ENCODE measurements at places on chromosomes 7 and 10. TPM values are rescaled to one million over a fixed set of nuclear protein-coding genes. Genes with fewer than 3 reads are reported as not detected.

DNA sequence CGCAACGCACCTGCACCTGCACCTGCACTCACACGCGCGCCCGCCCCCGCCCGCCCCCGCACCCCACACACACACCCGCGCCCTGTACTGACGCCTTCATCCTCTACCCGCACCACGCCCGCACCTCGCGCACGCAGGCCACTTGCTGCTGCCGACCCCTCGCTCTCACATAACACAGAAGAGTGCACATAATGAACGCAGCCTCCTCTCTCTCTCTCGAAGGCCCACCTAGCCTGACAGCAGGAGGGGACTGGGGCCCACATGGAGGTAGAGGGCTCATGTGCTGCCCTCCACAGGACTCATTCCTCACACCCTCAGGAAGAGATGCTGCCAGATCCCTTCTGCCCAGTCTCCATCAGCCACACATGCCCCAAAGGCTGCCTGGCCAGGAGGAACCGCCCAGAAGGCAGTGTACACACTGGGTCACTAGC is 432 bp upstream of the CAMK2B start:
- no peak for DNase-seq

DNA sequence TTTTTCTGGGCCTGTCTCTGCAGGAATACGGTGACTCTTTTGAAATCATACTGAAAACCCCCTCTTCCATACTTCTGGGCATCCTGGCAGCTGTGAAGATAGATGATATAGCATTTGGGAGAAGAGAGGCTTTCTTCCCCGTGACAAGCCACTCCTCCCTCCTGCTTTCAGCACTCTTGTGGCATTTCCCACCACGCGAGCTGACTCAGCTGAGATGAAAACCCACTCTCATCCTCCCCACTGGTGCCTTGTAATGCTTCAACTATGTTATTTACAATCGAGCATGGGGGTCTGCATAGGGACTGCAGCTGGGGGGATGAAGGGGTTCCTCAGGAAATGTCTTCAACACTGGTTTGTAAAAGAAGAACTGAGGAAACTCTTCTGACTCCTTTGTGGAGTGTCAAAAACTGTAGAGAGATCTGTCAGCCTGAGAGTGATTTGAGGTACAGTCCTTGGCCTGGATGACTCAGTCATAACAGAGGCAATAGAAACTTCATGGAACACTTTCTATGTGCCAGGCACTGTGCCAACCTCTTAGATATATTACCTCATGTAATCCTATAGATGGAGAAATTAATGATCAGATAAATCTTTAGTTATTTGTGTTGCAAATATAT is 1.7 kb upstream of the TBATA start:
- DNase-seq = no peak

- DNase-seq = no peak
Measured at GRCh38 chr10:78549140-78549935, 515.7 kb downstream of the RPS24 start.

DNA sequence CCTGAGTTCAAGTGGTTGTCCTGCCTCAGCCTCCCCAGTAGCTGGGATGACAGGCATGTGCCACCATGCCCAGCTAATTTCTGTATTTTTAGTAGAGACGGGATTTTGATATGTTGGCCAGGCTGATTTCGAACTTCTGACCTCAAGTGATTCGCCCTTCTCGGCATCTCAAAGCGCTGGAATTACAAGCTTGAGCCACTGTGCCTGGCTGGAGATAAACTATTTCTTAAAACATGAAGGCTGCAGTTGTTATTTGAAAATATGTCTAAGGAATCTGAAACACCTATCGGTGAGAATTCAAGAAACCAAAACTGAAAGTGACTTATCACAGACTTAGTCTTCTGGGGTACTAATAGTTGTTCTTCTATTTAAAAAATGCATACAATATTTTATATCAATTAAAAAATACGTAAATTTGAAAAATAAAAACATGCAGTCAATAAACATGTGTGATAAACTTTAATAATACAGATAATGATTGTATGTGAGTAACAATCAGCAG is 176.9 kb upstream of the PRSS58 start:
- DNase-seq = no peak

DNA sequence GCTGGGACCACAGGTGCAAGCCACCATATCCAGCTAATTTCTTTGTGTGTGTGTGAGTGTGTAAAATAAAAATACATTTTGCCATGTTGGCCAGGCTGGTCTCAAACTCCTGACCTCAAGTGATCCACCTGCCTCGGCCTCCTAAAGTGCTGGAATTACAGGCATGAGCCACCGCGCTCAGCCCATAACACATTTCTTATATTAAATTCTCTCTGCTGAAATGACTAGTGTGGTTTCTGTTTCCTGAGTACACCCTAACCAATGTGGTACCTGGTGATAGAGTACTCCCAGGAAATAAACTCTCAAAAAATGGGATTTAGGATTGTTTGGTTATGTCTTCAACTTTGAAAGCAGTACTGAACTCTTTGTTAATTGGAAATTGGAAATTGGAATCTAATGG is 19.4 kb upstream of the FHIP2A start:
- DNase-seq = no peak

DNA sequence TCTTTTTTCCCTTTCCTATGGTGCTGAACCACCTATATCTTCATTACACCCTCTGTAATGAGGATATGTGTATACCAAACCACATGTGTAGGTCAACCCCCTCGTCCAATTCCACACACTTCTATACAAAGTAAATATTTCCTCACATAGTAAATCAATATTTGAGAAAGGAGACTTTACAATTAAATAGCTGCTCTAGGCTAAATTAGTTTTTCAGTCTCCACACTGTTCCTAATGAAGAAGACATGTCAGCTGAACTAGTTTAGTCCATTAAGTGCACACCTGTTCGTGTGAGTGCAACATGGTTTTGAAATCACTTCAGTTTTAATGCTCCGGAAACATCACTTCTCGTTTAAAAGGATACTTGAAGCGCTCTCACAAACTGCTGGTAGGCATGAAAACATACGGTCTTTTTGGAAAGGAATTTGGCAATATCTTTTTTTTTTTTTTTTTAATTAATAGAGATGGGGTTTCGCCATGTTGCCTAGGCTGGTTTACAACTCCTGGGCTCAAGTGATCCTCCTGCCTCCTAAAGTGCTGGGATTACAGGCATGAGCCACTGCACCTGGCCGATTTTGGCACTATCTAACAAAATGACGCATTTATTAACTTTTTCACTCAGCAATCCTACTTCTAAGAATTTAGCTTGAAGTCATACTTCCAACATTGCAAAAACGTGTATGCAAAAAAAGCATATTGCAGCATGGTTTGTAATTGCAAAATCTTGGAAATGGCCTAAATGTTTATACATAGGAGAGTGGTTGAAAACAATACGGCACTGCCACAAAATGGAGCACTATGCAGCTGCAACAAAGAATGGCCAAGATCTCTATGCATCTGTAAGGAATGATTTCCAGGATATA is 2.1 kb upstream of the XRCC2 start:
- DNase-seq = no peak

GRCh38 chr10:112790030-112790429 is 160.0 kb upstream of the TCF7L2 start:
- no peak for DNase-seq

GRCh38 chr7:88455696-88456095 is 149.0 kb upstream of the STEAP4 start:
- DNase-seq = no peak

FOXP2 gene
- total RNA-seq = 16.4 TPM

HELLS gene
- 5.4 TPM for total RNA-seq
